Activated CD4-positive, alpha-beta memory T cell treated with anti-CD3 and anti-CD28 coated beads for 36 hours (primary cell): ENCODE measurements at places on chromosomes 13 and 19. TPM values are rescaled to one million over a fixed set of nuclear protein-coding genes. Genes with fewer than 3 reads are reported as not detected.

The TUBA3C gene
- total RNA-seq, result not detected

The WDR87 gene
- not detected for total RNA-seq

GRCh38 chr13:35594096-35594495 is 117.6 kb upstream of the MAB21L1 start:
- DNase-seq, result no peak

DNA sequence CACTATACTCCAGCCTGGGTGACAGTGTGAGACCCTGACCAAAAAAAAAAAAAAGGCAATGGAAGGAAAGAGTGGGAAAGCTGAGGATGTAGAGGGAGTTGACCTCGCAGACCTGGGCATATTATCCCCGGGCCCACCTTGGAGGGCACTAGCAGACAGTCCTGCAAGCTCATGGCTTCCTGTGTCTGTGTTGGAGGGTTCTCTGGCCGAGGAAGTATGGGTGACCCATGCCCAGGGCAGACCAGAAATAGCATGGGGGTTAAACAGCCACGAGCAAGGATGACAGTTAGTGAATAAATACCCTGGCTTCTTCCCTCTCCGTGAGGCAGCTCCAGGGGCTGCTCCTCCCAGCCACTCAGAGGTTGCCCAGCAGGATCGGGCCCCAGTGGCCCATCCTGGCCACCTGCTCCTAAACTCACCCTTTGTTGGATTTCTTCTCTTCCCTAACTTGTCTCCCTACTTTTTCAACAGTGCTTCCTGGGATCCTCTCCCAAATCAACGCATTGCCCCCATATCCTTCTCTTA is 485.8 kb downstream of the ZNF536 start:
- DNase-seq, result no peak

GRCh38 chr19:32971715-32972540 is at the start of the genes CEP89 and FAAP24:
TSS of gene CEP89 (minus strand) at chr19:32971958. CDS start at chr19:32971874, 84 bp downstream.
TSS of gene FAAP24 (plus strand) at chr19:32972242. CDS start at chr19:32973197, 955 bp downstream.
- peak; percentile 99 for DNase-seq
